Activated CD4-positive, CD25-positive, alpha-beta regulatory T cell (primary cell): ENCODE measurements at places on chromosomes 1 and 21.

- no peak for DNase-seq
These were observed 210.1 kb upstream of the C1orf87 start for GRCh38 chr1:60283690-60284089.

GRCh38 chr21:38766987-38767722 lies 38.6 kb upstream of the ETS2 start:
- peak; percentile 11 for DNase-seq

GRCh38 chr1:75293270-75293669 lies 159.1 kb downstream of the LHX8 start:
- no peak for DNase-seq

- peak; percentile 57 for DNase-seq
These were observed 73.4 kb downstream of the PIK3CD start for GRCh38 chr1:9724706-9725476.

- no peak for DNase-seq
These were observed 221.9 kb upstream of the C1orf174 start for GRCh38 chr1:4121834-4122512.

GRCh38 chr1:182624577-182624976 lies 20.4 kb upstream of the RGS16 start:
- no peak for DNase-seq

DNA sequence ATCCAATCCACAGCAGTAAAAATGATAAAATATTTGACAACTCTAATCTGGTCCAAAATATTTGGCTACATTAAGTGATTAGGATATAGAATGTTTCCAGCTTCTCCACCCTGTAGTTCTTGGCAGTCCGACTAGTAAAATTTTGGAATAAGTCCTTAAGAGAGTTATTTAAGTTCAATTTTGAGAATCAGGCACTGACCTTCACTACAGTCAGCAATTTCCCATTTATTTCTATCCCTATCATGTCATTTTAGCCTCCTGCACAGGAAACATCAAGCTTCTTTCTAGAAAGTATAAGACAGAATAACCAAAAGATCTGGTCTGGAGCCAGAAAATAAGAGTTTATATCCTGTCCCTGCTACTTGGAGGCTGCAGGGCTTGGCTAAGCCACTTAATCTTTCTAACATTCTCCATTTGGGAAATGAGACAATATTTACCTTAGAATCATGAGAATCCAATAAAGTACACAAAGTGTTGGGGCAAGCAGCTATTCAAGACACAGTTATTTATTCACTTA lies 162.2 kb downstream of the DPYD start:
- no peak for DNase-seq

- DNase-seq, result peak; percentile 67
These were observed 3.2 kb downstream of the ATP8B2 start for GRCh38 chr1:154328318-154329151.

- no peak for DNase-seq
These were observed 431 bp upstream of the C1orf52 start for GRCh38 chr1:85259912-85260274.

DNA sequence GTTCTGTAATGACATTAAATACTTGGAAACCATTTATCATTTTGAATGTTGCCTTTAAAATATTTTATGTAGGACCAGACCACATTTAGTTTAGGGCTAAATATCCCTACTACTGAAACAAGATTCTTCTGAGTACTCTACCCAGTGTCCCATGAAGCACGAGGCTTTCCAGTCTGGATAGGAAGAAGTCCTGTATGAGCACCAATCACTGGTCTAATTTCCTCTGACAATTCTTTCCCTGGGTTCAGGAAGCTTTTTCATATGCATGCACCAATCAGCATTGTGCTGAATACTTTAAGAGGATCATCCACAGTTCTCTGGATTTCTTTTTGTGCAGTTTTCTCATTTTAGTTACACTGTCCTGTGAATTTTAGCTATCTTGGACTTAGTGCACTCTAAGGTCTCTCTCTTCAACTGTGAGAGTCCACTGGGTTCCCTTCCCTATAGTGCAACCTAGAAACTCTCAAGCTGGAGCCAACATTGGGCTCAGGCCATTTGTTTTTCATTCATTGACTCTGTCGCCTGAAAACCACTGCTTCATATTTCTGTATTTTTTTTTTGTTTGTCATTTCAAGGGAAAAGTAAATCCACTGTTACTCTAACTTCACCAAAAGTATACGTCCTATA lies 45.9 kb downstream of the TUT4 start:
- no peak for DNase-seq
